Activated CD8-positive, alpha-beta memory T cell treated with anti-CD3 and anti-CD28 coated beads, Interleukin-2, amount 50 U/mL, for 48 hours (primary cell): ENCODE measurements at places on chromosomes 16 and 17.

- no peak for DNase-seq
These were observed 580.1 kb downstream of the WWOX start for GRCh38 chr16:78679546-78679945.

- no peak for DNase-seq
These were observed 2.6 kb downstream of the APRT start for GRCh38 chr16:88809068-88809675.

DNA sequence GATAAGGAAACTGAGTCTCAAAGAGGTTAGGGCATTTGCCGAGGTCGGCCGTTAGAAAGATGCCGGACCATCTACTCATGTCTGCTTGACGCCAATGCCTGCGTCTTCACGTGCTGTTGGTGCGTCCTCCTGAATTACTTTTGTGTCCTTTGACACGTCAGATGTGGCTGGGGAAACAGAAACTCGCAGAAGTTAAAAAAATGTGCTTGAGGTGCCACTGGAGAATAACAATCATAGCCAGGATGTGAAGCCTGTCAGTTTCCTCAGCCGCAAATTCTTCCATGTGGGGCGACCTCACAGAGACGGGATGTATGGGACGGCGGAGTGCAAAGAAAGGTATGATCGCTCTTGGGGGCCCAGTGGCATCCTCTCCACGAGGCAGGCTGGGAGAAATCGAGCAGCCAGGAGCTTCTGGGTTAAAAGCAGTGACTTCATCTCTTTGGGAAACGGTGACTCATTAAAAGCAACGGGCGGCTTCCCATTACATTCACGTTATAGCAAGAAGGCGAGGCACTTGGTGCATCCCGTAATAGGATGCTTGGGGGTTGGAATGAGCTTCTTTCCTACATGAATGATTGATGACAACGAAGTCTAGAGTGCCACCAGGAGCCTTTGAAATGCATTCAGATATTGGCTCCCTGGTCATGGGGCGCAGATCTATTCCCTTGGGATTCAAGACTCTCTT lies 67.8 kb downstream of the BMERB1 start:
- DNase-seq, result no peak

- DNase-seq, result no peak
These were observed 125.8 kb upstream of the TMEM97 start for GRCh38 chr17:28193241-28193640.

DNA sequence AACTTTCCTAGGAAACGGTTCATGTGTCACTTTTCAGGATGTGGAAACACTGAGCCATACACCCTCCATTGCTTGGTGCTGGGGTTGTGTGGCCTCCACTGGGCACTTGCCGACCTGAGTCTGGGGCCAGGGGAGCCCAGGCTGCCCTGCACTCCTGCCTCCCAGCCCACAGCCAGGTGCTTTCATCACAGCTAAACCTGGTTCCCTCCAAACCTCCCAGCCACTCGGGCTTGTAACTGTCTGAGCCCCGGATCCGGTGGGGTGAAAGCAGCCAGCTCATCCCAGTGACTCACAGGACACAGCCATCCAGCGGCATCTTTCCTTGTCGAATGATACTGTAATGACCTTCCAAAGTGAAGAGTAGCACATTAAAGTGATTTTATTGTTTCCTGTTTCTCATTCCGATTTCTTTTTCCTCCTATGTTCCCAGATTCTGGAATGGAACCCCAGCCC lies 19.8 kb downstream of the CARHSP1 start:
- no peak for DNase-seq

GRCh38 chr17:563616-564015 lies 151.0 kb downstream of the VPS53 start:
- no peak for DNase-seq

DNA sequence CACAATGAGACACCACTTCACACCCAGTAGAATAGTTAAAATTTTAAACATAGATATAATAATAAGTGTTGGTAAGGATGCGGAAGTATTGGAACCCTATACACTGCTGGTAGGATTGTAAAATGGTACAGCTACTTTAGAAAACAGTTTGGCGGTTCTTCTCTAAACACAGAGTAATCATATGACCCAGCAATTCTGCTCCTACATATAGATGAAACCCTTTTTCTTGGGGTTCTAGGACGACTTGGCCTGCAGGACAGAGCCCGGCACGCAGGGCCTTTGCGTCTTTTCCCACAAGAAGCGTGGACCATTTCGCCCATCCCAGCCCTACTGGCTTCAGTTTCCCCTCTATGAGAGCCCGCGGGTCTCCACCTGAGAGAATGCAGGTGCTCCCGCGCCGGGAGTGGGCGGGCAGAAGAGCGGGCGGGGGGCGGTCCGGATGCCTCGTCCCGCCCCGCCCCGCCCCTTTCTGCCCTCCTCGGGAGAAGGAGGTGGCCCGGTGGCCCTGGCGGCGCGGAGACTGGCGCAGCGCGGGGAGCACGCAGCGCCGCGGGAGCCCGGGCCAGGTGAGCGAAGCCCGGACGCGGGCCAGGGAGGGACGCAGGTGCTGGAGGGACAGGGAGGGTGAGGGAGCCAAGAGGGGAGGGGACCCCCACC lies at the start of gene SDR42E2:
SDR42E2 (plus strand) TSS at position 508 of the 657 bp plus-strand sequence. CDS start 3,077 bp downstream, outside the sequence.
- DNase-seq, result peak; percentile 57

- no peak for DNase-seq
These were observed 72.0 kb downstream of the PITPNC1 start for GRCh38 chr17:67449065-67449464.

DNA sequence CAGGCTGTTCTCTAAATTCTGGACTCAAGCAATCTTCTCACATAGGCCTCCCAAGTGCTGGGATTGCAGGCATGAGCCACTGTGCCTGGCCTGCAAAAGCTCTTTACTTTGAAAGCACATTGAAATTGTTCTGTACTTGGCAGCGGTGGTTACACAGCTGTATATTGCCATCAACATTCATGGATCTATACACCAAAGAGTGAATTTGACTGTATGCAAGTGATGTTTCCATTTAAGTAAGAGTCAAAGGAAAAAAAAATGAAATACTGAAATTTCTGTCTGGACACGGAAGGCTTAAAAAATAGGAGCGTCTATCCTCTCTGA lies 450.6 kb upstream of the PSMD7 start:
- DNase-seq, result no peak

DNA sequence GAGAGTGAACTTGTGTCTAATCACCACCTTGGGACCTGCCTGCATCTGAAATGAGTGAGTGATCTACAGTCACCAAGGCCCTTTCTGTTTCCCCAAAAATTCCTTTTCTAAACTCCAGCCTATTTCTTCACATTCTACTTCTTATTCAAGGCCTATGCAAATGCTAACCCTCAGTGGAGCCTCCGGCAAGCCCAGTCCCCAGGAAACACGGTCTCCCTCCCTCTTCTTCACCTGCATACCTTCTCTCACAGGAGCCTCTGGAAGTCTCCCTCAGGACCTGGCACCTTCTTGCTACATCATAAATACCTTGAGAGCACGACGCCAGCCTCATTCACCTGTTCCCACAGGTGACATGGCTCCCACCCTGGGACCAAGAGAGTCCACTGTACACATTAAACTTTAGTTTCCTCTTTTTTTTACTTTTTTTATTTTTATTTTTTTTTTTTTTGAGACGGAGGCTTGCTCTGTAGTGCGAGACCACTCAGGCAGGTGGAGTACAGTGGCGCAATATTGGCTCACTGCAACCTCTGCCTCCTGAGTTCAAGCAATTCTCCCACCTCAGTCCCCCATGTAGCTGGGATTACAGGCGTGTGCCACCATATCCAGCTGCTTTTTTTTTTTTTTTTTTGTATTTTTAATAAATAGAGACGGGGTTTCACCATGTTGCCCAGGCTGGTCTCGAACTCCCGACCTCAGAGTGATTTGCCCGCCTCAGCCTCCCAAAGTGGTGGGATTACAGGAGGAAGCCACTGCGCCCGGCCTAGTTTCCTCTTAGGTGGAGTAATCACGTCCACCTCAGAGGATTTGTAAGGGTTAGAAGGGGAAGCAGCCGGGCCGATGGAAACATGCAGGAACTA lies 97.3 kb downstream of the ANKRD11 start:
- DNase-seq, result no peak

DNA sequence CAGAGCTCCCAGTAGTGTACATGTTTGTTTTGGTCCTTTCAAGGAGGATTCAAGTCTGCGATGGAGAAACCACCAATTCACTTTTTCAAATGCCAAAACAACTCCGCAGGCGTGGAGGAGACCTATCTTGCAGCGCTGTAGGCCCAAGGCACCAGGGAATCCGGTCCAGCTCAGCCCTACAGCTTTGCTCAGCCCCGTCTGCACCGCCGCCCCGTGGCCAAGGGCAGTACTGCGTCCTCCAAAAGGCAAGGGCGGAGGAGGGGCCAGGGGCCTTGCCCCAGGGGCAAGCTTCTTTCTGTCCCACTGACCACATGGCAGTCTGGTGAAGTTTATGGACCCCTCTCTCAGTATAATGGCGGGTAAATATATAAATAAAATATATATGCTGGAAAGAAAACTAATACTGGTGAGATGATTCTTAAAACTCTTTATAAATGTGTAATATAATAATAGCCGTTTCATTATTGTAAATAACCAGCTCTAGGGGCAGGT lies 709 bp upstream of the CD300LG start:
- DNase-seq, result peak; percentile 96

DNA sequence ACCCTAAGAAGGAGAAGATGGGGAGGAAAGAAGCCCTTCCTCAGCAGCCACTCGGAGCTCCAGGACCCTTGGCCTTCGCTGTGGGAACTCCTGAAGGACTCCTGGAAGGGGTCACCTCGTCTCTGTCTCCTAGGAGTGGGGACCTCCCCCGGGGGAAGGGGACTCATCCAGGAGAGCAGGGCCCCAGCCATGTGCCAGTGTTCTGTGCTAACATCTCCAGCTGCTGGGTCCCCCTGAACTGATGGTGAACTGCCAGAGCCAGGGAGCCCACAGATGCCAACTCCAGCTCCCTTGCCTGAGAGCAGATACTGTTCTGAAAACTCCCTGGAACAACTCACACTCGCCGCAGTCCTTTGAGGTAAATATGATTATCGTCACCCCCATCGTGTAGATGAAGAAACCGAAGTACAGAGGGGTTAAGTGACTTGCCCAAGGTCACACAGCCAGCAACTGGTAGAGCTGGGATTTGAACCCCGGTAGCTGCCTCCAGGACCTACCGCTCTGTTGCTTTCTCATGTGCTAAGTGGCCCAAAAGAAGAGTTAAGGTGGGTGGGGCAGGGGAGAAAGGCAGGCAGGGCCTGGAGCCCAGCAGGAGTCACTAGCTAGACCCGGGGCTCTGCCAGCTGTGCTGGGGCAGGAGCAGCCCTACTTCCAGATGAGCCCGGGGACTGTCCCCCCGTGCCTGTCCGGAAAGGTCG lies 10.5 kb downstream of the TIMM22 start:
- DNase-seq, result no peak

DNA sequence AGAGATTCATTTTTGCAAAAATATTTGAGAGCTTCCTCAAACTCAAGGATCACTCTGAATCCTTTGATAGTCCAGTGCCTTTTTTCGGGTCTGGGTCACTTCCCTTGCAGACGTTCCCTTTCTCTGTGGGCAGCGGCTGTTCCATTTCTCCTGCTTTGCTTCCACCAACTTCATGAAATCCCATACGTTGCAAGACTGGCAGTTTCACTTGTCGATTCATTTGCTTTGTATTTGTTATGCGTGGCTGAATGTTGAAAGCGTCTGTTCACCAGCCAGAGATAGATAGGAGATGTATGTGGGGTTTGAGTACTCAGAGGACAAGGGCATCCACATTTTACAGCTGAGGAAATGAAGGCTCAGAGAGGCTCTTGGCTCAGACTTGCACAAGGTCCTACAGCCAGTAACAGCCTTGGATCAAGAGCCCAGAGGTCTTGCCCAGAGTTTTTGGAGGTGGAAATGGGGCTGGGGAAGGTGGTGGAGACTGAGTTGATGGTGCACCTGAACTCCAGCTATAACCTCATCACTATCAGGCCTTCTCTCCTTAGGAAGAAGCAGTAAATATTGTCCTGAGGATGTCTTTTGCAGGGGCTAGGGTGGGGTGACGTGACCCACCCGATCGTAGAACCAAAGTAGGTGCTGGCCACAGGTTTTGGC lies 1.3 kb upstream of the CCDC102A start:
- DNase-seq, result no peak

DNA sequence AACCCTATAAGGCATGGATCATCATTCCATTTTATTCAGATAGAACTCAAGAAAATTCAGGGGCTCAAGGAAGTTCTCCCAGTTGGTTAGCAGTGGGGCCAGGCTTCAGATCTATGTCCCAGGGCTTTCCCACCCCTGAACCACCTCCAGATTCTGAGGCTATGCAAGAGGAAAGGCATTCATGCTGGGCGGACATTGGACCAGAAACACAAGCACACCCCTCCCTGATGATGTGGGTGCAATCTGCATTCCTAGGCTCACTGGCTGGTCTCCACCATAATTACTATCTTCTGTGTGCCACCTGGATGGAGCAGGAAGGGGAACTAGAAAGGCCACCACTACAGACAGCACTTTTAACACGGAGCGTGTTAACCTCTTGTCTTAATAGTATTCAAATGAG lies 63.2 kb upstream of the ASIC2 start:
- DNase-seq, result no peak

GRCh38 chr17:30360086-30360808 lies 18.5 kb upstream of the CPD start:
- DNase-seq, result no peak

DNA sequence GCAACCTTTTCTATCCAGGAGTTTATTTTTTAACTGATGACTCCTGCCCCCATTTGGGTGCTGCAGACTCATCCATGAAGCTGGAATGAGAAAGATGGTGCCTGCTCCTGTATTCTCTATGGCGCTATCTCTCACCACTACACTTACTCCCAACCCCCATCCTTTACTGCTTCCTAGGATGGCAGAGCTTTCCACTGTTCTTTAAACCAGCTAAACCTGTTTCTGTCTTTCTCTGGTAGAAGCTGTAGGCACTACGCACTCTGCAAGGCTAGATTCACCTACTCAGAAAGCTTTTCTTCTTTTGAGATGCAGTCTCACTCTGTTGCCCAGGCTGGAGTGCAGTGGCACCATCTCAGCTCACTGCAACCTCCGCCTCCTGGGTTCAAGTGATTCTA lies 47.0 kb downstream of the ADAMTS18 start:
- DNase-seq, result no peak

GRCh38 chr16:10741844-10742243 lies 1.8 kb upstream of the NUBP1 start:
- peak; percentile 37 for DNase-seq

GRCh38 chr16:53374800-53375199 lies 59.5 kb upstream of the RBL2 start:
- DNase-seq, result no peak

- DNase-seq, result no peak
These were observed 168.4 kb downstream of the RAB11FIP4 start for GRCh38 chr17:31559584-31560501.

- DNase-seq, result no peak
These were observed 85.8 kb downstream of the SKAP1 start for GRCh38 chr17:48344251-48344650.

- DNase-seq, result no peak
These were observed 103.0 kb upstream of the SHISA6 start for GRCh38 chr17:11138023-11138422.
